ENCODE measurements at places on chromosomes 16 and 17.

DNA sequence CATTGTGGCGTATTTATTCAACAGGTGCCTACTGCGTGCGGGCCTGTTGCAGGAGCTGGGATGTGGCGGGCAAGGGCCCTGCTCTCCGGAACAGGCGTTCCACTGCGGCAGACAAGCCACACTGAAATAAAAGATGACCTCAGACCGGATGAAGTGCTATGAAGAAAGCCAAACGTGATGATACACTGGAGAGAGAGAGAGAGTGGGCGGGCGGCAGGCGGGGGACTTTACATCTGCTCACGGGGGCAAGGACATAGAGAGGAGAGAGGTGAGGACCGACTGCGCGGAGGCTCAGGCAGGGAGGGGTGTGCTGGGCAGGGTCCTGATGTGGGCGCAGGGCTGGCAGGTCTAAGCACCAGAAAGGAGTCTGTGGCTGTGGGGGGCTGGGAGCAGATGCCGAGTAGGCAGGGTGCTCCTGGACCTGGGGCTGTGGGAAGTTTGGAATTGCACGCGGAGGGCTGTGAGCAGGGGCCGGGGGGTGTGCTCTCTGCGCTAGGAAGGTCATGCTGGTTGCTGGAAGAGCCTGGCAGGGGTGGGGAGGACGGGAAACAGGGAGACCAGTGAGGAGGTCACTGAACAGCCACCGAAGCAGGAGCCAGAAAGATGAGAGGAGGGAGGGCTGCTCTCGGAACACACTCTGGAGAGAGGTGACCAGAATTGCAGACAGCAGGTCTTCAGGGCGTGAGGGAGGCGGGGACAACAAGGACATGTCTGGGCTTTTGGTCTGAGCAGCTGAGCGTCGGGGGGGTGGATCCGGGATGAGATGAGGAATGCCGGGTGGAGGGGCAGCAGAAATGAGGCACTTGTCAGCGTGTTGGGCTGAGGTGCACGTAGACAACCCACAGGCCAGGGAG is 9.9 kb downstream of the MXRA7 start:
- DNase-seq = no peak

- no peak for DNase-seq
Observed at GRCh38 chr17:6196355-6196754, 126.2 kb downstream of the WSCD1 start.

DNA sequence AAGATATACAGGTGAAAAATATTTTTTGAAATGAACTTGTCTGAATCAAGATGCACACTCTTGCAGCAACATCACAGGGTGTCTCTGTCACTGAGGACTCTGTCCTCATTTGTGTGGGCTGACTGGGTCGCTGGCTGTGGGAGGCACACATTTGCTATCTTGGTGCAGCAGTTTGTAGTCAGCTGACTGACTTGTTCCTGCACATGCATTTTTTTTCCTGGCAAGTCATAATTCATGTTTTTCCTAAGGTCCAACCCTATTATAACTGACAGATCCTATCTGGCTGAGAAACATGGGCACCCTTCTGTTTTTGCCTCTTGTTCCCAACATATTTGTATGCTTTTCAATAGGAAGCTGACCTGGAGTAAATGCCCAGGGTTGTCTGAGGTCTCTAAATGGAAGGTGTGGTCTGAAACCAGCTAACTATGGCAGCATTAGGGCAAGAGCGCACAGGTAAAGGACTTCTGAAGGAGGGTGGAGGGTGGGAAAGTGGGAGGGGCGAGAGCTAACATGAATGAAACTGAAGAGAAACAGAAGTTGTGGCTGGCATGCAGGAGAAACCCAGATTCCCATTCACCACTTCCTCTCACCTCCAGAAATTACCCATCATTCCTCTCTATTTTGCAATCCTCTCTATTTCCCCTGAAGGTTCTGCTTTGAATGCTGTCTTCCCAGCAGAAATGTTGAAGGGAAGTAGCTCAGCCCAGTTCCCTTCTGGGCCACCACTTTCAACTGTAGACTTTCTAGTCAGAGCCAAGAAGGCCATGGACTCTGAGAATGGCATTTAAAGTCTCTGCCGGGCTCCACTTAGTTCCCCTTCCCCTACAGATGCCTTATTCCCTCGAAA is 166.1 kb downstream of the PRKCA start:
- no peak for DNase-seq

DNA sequence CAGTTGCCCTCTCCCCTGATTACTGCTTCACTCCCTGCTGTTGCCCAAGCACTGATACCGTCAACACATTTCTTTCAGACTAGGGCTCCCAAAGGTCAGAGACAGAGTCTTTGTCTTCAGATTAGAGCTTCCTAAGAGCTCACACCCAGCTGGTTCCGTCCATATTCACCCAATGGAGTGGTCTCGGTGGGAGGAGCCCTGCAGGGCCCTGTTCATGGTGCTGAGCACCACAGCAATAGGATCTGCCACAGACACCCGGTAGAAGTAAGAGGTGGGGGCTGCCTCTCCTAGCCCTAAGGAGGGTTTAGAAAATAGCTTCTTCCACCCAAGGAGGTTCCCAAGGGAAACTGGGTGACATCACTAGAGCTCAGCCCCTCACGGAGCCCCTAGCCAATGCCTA is 128.3 kb downstream of the CCDC144A start:
- DNase-seq = no peak

DNA sequence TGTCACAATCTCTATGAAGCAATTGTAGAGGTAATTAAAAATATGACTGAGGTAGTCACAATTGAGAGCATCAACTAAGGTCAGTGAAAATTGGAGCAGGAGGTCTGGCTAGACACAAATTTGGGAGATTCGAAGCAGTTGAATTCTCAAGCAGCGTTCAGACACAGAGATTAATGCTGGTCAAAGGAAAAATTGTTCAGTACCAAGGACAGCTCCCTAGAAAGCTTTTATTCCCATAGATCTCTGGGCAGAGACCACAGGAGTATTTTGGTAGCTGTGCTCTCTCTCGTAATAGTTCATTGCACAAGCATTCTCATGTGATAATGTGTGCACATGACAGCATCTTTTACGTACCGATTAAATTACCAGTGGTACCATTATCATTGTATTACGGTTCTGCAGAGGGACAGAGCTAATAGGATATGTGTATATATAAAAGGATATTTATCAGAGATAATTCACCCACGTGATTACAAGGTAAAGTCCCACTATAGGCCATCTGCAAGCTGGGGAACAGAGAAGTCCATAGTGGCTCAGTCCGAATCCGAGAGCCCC is 387.5 kb upstream of the HSBP1 start:
- no peak for DNase-seq

- no peak for DNase-seq
Observed at GRCh38 chr17:12229335-12229734, 208.7 kb downstream of the MAP2K4 start.

GRCh38 chr16:81786868-81787267 is 7.8 kb downstream of the PLCG2 start:
- no peak for DNase-seq

GRCh38 chr16:85611444-85612190 is 1.5 kb upstream of the GSE1 start:
- DNase-seq = no peak

DNA sequence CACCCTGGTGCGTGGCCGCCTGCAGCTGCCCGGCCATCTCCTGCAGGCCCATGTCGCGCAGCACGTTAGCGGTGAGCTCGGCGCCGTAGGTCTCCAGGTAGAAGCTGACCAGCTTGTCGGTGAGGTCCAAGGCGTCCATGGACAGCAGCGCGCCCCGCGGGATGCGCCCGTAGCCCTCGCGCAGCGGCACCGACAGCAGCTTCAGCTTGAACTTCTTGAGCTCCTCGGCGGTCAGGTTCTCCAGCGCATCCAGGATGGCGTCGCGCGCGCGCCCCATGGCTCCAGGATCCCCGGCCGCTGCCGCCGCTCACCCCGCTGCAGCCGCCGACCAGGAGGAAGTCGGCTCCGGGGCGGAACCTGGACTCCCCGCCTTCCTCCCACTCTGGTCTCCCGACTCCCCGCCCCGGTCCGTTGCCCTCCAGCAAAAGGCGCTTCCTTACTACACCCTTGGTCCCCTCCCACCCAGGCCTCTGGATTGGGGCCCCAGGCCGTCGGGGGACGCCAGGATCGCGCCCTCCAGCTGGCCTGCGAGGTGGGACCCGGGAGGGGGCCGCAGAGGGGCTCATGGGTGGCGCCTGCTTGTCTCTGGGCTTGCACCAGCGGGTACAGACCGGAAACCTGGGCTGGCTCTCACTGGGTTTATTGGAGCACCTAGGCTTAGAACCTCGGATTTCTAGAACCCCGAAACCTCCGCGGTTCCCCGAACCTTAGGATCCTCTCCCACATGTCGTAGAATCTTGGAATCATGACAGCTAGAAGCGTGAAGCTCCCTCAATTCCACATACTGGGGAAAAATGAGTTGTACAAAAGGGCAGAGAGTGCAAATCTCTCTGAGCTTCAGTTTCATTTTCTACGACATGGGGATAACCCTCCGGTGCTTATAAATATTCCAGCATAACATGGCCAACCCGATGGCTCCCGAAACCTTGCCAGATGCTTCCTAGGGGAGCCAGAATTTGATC is at the start of gene PYCARD:
PYCARD (minus strand) TSS at position 347 of the 962 bp plus-strand sequence; CDS start at position 277, 70 bp downstream.
- DNase-seq = no peak

DNA sequence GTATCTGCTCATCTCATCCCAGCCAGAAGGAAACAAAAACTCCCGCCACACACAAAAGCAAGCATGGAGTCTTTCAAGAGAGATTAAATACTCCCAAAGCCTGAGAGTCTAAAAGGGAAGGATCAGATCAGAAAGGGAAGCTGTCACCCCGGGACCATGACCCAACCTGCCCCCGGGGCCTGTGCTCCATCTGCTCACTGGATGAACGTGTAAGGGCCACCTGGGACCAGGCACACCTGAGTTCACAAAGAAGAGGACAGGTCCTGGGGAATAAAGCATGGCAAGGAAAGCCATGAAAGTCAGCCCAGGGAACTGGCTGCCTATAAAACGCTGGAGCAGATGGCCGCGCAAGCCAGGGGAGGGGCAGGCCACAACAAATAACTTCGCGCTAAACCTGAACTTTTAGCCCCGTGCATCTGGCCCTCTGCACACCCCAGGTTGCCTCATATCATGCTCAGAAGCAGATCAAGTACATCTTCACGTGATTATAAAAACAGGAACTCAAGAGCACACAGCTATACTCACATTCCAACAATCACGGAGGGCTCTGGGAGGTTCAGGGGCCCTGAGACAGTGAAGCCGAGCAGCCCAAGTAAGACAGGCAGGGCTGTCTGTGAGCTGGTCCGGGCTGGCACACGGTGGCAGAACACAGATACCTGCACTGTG is 3.4 kb downstream of the TMEM11 start:
- DNase-seq = no peak

GRCh38 chr17:30426292-30426691 is 47.6 kb downstream of the CPD start:
- no peak for DNase-seq

- no peak for DNase-seq
Observed at GRCh38 chr17:61556224-61557188, 34.5 kb downstream of the NACA2 start.

GRCh38 chr17:49168706-49169105 is 36.1 kb downstream of the B4GALNT2 start:
- no peak for DNase-seq

GRCh38 chr17:39339272-39339671 is 62.2 kb downstream of the FBXL20 start:
- DNase-seq = no peak

DNA sequence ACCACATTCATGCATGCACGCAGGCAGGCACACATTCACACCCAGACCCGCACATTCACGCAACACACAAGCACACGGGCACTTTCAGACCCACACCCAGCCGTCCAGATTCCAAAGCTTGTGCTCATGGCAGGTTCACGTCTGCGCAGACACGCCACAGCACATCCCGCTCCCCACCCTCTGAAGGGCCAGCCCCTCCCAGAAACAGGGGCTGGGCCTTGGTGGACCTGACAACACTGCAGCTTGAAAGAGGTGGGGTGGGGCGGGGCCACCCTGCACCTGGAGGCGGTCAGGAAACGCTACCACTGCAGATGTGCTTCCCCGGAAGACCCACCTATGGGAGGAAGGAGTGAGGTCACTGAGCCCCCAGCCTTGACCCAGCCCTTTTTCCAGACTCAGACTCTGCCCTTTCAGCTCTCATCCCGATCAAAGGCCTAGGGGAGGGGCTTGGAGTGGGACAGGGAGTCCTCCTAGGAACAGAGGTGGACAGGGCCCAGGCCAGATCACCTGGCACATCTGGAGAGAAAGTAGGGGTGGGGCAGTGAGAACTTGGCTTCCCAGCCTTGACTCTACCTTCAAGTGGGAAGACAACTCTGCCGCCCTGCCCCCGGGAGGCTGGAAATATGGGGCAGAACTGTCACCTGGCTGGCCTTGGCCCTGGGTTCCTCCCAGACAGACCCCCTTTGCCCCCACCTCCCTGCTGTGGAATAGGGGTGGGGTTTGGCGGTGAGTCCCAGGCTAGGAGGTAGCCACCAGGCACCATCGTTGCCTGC is 11.0 kb downstream of the P3H4 start:
- no peak for DNase-seq

- no peak for DNase-seq
Observed at GRCh38 chr16:83714286-83714685, 93.5 kb upstream of the HSBP1 start.

DNA sequence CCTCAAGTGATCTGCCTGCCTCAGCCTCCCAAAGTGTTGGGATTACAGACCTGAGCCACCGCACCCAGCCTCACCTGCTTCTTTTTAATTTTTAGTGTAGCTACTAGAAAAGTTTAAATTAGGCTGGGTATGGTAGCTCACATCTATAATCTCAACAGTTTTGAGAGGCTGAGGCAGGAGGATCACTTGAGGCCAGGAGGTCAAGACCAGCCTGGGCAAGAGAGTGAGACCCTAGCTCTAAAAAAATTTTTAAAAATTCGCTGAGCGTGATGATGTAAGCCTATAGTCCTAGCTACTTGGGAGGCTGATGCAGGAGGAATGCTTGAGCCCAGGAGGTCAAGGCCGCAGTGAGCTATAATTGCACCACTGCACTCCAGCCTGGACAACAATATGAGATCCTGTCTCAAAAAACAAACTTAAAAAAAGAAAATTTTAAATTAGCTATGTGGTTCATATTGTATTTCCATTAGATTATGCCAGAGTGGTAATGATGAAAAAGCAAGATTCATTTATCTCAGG is 34.9 kb downstream of the TXNDC11 start:
- DNase-seq = no peak

DNA sequence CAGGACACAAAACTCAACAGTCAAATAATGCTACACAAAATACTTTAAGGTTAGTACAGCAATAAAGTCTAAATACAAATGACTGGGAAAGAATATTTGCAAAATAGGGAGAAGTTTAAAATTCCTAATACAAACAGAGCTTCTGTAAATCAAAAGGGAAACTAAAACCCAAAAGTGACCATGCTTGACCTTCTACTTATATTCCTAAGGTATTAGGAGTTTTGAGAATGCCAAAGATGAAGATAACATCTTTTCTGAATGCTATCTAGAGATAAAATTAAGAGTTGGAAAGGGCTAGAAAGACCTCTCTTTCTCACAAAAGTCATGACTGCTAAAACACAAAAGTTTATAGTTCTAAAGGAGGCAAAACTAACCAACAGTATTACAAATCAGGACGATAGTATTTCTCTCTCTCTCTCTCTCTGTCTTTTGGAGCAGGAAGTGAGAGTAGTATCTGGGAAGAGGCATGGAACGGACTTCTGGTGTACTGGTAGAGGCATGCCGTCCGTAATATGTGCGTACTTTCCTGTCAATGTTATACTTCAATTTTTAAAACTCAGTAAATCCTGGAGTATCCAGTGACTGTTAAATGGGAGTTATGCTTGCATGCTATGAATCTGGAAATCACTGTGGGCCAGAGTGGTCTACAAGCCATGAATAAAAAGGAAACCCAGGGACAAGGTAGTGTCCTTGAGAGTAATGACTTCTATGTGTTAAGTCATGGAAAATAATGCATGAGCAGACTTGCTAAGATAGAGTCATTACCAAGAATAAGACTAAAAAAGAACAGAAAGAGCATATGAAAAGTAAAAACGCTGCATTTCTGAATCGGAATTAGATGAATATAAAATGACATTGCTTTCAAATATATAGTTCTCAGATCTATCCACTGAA is 49.7 kb upstream of the ANKFY1 start:
- DNase-seq = no peak

Measured in stimulated activated CD4-positive, alpha-beta T cell treated with anti-CD3 and anti-CD28 coated beads, Interleukin-12 subunit alpha, Interleukin-12 subunit beta, amount 100 ng/mL, for 24 hours (primary cell).